ENCODE measurements at places on chromosomes 16 and 17. TPM values are rescaled to one million over a fixed set of nuclear protein-coding genes. Genes with fewer than 3 reads are reported as not detected.
A peak's percentile ranks its signal among the peaks of the same experiment; 100 is the strongest.

DNA sequence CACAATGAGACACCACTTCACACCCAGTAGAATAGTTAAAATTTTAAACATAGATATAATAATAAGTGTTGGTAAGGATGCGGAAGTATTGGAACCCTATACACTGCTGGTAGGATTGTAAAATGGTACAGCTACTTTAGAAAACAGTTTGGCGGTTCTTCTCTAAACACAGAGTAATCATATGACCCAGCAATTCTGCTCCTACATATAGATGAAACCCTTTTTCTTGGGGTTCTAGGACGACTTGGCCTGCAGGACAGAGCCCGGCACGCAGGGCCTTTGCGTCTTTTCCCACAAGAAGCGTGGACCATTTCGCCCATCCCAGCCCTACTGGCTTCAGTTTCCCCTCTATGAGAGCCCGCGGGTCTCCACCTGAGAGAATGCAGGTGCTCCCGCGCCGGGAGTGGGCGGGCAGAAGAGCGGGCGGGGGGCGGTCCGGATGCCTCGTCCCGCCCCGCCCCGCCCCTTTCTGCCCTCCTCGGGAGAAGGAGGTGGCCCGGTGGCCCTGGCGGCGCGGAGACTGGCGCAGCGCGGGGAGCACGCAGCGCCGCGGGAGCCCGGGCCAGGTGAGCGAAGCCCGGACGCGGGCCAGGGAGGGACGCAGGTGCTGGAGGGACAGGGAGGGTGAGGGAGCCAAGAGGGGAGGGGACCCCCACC, at the start of gene SDR42E2:
Gene SDR42E2 (plus strand): TSS at position 508 of the 657 bp plus-strand sequence. CDS start 3,077 bp downstream, outside the sequence.
- peak; percentile 41 for DNase-seq

DNA sequence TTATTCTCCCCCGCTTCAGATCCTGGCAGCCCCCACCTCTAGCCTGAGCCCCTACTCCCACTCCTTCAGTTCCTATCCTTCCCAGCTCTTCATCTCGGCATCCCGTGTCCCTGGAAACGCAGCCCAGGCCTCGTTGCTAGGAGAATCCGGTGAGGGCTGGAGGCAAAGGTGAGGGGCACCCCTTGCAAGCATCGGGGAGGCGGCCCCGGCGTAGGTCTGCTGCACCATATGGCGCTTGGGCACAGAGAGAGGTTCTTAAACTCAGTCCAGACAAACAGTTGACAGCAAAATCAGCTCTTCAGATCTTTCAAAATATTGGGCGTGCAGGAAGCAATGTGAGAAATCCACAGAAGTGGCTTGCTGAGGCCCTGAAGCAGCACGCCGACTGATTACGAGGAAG, 15.0 kb downstream of the SLC38A8 start:
- DNase-seq: no peak

The TVP23C gene
- 6.5 TPM for total RNA-seq

- DNase-seq: no peak
These were observed 18.2 kb upstream of the RASL10B start for GRCh38 chr17:35713069-35713728.

GRCh38 chr16:56327929-56328258, 97.5 kb downstream of the AMFR start:
- DNase-seq: no peak

The WFIKKN2 gene
- total RNA-seq: not detected

- no peak for DNase-seq
These were observed 30.4 kb downstream of the KIAA0513 start for GRCh38 chr16:85057948-85058347.

GRCh38 chr17:4554441-4554996, 665 bp downstream of the MYBBP1A start:
- DNase-seq: no peak

The TEX19 gene
- 0.21 TPM for total RNA-seq

DNA sequence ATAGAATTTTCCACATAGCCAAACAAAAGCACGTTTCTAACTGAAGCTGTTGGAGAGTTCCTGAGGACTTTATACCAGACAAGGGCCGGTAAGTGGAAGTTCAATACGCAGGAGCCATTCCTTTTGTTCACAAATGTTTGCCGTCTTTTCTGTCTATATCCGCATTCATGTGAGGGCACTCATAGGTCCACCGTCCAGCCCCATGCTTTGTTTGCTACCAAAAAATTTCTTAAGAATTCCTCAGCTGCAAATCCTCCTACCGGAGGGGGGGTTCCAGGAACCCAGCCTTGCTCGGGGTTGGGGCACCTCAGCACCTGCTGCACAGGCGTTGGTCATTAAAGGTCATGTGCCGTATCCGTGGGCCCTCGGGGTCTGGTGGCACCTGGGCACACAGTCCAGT, 276.8 kb downstream of the SEC14L1 start:
- no peak for DNase-seq

The TBC1D3K gene
- total RNA-seq: not detected

GRCh38 chr16:86459266-86459665, 51.1 kb upstream of the FOXF1 start:
- no peak for DNase-seq

The SDK2 gene
- 0.50 TPM for total RNA-seq

- no peak for DNase-seq
These were observed 129.9 kb downstream of the RAP1GAP2 start for GRCh38 chr17:2926019-2926650.

DNA sequence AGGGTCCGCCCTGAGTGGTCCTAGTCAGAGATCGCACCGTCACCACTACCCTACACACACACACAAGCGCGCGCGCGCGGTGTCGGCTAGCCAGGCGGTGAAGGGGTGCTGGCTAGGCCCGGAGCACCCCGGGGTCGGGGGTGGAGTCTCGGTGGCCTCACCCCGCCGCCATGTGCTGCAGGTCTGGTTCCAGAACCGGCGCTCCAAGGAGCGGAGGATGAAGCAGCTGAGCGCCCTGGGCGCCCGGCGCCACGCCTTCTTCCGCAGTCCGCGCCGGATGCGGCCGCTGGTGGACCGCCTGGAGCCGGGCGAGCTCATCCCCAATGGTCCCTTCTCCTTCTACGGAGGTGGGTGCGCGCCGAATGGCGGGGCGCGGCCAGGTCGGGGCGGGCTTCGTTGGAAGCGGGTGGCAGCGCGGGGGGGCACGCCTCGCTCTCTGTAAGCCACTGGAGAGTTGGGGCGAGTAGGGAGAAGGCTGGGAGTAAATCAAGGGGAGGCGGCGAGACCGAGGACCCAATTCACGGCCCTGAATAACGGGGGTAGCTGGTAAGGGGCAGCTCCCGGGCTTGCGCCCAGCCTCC, 4.8 kb downstream of the LHX1 start:
- DNase-seq: no peak

DNA sequence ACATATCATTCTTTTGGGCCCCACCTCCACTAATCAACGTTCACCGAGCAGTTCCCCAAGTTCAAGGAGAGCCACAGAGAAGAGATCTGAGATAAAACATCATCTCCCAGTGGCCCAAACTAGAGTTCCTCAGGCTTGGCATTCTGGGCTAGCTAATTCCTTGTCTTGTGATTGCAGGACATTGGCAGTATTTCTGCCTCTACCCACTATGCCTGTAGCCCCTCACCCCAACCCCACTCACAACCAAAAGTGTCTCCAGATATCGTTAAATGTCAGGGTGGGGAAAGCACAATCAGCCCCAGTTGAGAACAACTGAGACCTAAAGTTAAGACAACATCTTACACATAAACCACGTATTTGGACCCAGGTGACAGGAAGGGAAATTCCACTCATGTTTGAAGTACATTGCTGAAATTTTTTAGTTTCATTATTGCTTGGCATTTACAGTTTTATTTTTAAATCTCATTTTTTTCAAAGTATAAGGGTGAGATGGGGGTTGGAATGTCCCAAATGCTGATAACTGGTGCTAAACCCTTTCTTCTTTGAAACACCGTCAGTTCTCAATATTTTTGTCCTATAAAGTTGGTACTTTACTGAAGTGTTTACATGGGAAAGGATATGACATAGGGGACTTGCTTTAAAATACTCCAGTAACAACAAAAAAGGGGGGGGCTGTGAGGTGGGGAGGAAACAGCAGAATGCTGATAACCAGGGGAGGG, 13.6 kb downstream of the ZC3H7A start:
- DNase-seq: peak; percentile 79

- no peak for DNase-seq
These were observed 37.7 kb downstream of the SCNN1B start for GRCh38 chr16:23339787-23340186.

- DNase-seq: peak; percentile 74
These were observed at the start of gene DNASE1 for GRCh38 chr16:3654249-3654991. DNASE1 (plus strand) TSS chr16:3654691; CDS start chr16:3655374, 683 bp downstream.

GRCh38 chr17:81566461-81567126, 14.4 kb upstream of the FAAP100 start:
- DNase-seq: no peak

- no peak for DNase-seq
These were observed 66.7 kb upstream of the DHX40 start for GRCh38 chr17:59498530-59499307.

GRCh38 chr17:58694826-58695225, 2.4 kb downstream of the RAD51C start:
- DNase-seq: no peak

- DNase-seq: peak; percentile 35
These were observed 397 bp downstream of the NCOR1 start for GRCh38 chr17:16215002-16215272.
